Hair follicular keratinocyte (primary cell): ENCODE measurements at places on chromosomes 2 and 18. TPM values are rescaled to one million over a fixed set of nuclear protein-coding genes. Genes with fewer than 3 reads are reported as not detected.

Gene ABCB11
- not detected in 2 replicates for total RNA-seq

Gene EMX1
- 0.16 TPM in 1 of 2 replicates, not detected in the other for total RNA-seq

Gene ANKMY1
- total RNA-seq, result 3.5 and 6.1 TPM in 2 replicates

Gene CLEC4F
- not detected in 2 replicates for total RNA-seq

Gene ST6GAL2
- total RNA-seq, result 0.08 TPM in 1 of 2 replicates, not detected in the other
